ENCODE measurements at places on chromosomes 4 and X.

GRCh38 chr4:106527316-106527715 is 158.7 kb upstream of the GIMD1 start:
- DNase-seq = no peak

GRCh38 chr4:179097741-179098140 is 1655.5 kb upstream of the AGA start:
- no peak for DNase-seq

DNA sequence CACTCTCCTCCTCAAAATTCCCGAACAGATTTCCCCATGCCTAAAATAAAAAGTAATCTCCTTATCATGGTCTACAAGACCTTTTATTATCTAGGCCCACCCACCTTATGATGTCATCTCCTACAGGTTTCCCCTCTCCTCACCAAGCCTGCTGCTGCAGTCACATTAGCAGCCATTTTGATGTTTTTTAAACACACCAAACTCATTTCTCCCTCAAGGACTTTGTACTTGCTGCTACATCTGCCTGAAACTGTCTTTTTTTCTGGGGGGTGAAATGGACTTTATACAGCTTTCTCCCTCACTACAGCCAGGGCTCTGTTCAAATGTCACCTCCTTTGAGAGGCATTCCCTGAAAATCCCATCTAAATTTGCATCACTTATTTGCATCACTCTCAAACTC is 90.2 kb upstream of the TAB3 start:
- DNase-seq = no peak

DNA sequence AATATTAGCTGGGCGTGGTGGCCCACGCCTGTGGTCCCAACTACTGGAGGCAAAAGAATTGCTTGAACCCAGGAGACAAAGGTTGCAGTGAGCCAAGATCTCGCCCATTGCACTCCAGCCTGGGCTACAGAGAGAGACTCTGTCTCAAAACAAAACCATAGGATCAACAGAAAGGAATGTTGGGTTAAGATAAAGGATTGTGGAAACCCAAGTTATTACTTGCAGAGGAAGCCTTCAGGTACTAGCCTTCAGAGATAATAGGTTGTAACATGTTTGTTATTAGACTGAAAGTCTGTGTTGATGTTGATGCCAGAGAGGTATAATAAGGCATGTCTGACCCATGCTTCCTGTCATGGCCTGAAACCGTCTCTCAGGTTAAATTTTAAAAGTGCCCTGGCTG is 16.9 kb downstream of the SSX5 start:
- DNase-seq = no peak

DNA sequence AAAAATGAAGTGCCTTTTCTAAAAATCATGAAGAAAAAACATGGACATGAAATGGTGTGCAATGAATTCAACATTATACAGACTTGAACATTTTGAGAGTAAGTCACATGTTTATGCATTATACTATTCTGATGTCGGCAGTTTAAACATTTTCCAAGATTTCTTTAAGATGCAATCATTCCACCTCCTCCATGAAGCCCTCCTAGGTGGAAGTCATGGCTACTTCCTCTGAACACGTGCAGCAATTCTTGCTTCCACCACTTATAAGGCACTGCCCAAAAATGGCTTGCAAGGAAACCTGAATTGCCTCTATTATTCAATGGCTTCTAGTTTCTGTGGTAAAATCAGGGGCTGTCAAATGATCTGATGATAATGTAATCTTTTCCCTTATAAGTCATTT is 25.8 kb downstream of the IGFBP7 start:
- no peak for DNase-seq

DNA sequence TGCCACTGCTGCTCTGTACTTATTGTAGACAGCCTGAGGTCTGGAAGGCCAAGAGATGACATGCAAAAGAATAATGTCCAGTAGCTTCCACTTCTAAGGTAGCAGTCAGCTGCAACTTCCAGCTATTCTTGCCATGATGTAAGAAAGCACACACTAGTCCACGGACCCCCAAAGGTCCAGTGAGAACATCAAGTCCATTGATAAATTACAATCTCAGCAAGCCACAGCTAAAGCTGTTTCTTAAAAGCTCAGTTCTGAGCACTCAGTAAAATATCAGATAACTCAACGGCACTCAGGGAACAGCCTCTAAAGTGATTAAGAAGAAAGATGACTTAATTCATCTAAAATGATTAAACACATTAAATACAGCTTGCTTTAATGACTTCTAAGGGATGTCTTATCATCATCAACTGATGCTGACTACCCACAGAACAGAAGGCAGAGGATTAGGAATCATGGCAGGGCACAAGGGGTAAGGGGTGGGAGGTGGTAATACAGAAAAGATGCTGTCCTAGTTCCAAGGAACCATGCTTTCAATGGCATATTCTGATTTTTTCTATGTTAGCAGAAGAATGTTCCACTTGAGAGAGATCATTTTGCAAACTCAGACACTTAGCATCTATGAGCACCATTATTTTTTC is 99.1 kb upstream of the CBR4 start:
- no peak for DNase-seq

GRCh38 chr4:111537871-111538270 is 607.4 kb upstream of the FAM241A start:
- DNase-seq = no peak

GRCh38 chrX:9745417-9746115 is 20.1 kb downstream of the GPR143 start:
- no peak for DNase-seq

DNA sequence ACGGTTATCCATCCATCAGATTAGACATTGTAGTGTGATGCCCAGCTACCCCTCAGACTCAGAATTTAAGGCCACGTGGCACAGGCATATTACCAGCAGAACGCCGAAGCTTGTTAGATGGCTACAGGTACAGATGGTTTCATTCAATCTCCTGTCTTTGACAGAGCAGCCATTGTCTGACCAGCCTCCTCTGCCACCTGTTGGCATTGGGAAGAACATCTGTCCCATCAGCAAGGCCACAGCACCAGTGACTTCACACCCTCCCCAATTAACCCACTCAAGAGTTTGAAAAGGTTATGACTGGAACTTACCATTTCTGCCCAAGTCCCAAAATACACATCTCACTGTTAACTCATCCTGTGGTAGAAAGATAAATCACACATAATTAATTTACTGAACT is 22.0 kb upstream of the PHKA2 start:
- DNase-seq = peak; percentile 33

- DNase-seq = no peak
These were observed 21.6 kb upstream of the RBM47 start for GRCh38 chr4:40651280-40651679.

GRCh38 chrX:12819222-12819621 is 28.0 kb downstream of the PRPS2 start:
- no peak for DNase-seq

GRCh38 chr4:47075262-47075661 is 43.9 kb downstream of the GABRB1 start:
- no peak for DNase-seq

GRCh38 chrX:38678821-38679220 is 117.5 kb downstream of the TSPAN7 start:
- no peak for DNase-seq

DNA sequence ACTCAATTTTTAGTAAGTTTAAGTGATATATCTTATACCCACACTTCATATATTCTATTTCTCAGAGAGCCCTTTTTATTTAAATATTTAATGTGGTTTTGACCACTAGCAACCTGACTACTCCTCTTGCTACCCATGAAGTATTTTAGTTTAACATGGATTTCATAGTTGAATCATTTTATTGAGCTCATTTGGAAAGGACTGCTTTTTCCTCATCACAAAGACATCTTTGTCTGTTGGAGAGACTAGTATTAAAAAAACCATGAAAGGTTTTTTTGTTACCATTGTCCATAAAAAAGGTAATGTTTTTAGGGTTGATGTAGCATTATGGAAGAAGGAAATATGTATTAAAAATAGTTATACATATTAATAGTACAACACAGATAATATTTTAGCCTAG is 139.5 kb downstream of the RAPGEF2 start:
- no peak for DNase-seq

- no peak for DNase-seq
These were observed 30.1 kb downstream of the CYBB start for GRCh38 chrX:37809970-37810369.

DNA sequence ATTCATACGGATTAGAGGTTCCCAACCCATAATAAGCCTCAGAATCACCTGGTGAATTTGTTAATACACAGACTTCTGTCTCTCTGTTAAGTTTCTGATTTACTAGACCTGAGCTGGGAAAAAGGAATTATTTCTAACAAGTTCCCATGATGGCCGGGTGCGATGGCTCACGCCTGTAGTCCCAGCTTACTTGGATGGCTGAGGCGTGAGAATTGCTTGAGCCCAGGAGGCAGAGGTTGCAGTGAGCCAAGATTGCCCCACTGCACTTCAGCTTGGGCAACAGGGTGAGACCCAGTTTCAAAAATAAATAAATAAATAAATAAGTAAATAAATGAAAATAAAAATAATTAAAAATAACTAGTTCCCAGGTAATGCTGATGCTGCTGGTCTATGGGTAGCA is 412.3 kb downstream of the GALNTL6 start:
- no peak for DNase-seq

GRCh38 chrX:125150231-125150630 is 169.4 kb upstream of the TEX13C start:
- DNase-seq = no peak

GRCh38 chrX:104370089-104370488 is 115.4 kb upstream of the ESX1 start:
- DNase-seq = peak; percentile 28
